ENCODE measurements at places on chromosomes 2 and 18. TPM values are rescaled to one million over a fixed set of nuclear protein-coding genes. Genes with fewer than 3 reads are reported as not detected.

GRCh38 chr2:227192491-227192890 lies 28.1 kb downstream of the COL4A3 start:
- DNase-seq = no peak

DNA sequence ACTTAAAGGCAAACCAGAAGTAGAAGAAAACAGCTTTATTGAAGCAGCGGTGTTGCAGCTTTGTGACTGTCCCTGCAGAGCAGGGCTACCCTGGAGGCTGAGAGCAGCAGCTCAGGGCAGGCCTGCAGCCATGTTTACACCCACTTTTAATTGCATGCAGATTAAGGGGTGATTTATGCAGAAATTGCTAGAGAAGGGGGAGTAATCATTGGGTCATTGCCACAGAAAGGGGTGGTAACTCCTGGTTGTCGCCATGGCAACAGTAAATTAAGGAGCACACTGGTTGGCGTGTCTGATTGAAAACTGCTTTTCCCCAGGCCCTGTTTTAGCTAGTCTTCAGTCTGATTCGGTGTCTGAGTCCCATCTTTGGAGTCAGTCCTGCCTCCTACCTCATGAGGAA lies 195.4 kb upstream of the HDAC4 start:
- DNase-seq = no peak

GRCh38 chr18:32251466-32251865 lies 61.6 kb downstream of the MEP1B start:
- no peak for DNase-seq

- DNase-seq = no peak
Measured at GRCh38 chr2:172550419-172550818, 5.5 kb upstream of the PDK1 start.

GRCh38 chr2:29241341-29241740 lies 126.1 kb downstream of the CLIP4 start:
- no peak for DNase-seq

DNA sequence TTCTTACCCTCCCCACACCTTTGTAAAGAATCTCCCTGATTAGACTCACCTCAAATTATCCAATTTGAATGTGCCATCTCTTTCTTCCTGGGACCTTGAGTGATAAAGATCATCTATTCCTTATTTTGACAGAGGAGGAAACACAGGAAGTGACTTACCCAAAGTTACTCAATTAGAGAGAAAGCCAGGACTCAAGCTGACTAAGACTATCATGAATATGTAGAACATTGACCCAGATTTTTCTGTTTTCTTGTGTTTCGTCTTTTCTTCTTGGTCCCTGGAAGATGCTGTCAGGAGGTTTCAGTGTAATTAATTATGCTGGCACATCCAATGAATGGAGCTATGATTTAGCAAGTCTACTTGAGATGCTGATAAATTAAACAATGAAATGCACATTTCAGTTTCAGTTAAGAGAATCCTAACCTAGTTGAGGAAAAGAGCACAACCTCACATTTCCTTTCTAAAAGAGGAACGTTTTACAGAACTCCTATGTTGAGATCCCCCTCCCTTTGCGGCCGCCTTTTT lies 380.4 kb downstream of the CLIP4 start:
- no peak for DNase-seq

- DNase-seq = no peak
Measured at GRCh38 chr18:34493566-34494358, 216.3 kb upstream of the DTNA start.

GRCh38 chr2:75100011-75100800 lies 99.1 kb downstream of the TACR1 start:
- DNase-seq = no peak

- DNase-seq = no peak
Measured at GRCh38 chr2:102978091-102978490, 216.3 kb downstream of the TMEM182 start.

DNA sequence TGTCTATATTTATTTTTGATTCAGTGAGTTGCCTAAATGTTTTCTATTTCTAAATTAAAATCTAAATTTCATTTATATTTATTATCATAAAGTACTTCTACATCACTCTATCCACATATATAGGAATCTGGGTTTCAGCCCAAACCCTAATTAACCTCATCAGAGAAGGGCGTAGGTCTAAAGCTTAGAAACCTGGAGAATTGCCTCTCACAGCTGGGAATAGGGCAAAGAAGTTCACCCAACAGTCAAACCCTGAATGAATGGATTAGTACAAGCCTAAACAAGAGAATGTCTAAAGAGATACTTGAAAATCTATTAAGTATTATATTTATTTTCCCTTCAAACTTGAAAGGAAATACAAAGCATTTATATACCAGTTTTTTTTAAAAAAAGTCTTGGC lies 26.2 kb downstream of the TFPI start:
- no peak for DNase-seq

DNA sequence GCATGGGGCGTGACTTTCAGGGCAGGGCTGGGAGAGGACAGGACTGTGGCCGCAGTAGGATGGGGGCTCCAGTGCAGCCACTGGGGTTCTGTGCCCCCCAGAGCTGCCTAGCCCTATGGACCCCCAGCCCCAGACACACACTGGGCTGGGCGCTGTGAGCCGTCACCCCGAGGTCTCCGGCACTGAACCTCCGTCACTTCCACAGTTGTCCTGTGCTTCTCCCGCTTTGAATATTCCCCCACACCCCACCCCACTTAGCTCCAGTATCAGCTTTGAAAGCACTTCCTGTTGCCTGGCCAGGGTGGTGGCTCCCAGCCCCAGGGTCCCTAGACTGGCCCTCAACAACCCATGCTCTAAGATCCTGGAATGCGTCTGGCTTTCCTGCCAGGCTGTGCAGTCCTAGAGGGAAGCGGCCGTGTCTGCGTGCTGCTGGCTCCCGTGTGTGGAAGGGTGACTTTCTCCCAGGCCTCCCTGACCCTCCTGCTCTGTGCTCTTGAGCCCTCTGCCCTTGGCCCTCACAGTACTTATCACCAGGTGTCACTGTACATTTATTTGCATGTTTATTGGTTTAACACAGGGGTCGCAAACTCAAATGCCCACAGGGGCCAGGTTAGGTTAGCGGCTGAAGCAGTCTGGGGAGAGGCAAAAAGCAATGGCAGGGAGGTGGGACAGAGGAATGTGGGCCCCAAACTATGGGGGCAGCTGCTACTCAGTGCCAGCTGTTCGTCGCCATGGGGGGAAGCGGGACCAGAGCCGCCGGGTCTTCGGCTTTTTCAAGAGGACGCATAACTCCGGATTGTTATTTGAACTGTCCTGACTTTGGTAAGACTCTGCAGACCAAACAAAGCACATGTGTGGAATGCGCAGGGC lies 9.9 kb downstream of the OBSL1 start:
- no peak for DNase-seq

DNA sequence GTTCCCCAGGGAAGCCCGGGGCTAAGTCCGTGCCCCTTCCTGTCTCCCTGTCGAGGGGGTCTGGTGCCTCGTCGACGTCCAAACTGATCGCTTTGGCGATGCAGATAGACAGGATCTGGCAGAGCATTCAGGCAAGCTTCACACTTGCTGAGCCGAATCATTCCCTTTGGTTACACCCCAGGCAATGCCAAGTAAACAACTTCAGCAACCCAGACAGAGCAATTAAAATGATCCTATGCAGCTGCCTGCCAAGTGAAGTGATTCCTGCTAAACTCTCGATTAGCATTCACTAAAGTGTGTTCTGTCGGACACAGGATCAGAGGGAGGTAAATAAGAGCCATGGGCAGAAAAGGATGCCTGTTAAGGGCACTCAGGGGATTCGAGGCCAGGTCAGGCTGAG lies 108.2 kb upstream of the RAB12 start:
- DNase-seq = no peak

- DNase-seq = no peak
Measured at GRCh38 chr2:231057590-231057989, 923 bp downstream of the PSMD1 start.

GRCh38 chr2:143968360-143968759 lies 551.6 kb downstream of the ZEB2 start:
- DNase-seq = no peak

DNA sequence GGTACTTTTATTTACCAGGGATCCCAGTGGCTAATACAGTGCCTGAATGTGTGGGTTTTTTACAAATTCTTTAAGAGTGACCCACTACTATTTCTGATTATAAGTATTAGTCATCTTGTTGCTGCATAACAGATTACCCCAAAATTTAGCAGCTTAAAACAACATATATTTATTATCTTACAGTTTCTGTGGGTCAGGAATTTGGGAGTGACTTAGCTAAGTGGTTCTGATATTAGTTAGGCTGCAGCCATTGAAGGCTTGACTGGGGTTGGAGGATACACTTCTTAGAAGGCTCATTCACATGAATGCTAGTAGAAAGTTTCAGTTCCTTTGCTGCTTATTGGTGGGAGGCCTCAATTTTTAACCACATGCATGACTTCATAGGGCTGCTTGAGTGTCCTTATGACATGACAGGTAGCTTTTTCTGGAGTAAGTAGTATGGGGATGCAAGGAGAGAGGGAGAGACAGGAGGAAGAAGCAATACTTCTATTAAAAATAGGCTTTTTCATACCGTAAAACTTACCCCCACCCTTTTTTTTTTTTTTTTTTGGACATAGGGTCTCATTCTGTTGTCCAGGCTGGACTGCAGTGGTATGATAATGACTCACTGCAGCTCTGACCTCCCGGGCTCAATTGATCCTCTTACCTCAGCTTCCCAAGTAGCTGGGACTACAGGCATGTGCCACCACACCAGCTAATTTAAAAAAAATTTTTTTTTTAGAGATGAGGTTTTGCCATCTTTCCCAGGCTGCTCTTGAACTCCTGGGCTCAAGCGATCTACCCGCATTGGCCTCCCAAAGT lies 13.3 kb upstream of the POLE4 start:
- no peak for DNase-seq

GRCh38 chr2:109663721-109664120 lies 49.6 kb downstream of the SOWAHC start:
- DNase-seq = no peak

DNA sequence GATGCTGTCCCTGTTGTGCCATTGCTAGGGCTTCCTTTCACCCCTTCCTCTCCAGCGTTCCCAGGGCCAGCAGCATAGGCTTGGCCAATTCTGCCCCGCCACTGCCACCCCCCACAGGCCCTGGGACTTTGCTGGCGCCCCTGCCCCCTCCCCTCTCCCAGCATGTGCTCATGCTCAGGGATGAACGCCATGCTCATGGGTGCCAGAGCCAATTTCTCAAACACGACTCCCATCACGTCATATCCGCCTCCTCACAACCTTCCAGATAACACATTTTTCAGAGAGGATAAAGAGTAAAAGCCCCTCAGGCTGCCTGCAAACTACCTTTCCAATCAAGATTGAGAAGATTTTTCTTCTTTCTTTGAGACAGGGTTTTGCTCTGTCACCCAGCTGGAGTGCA lies 48.6 kb downstream of the DNMT3A start:
- no peak for DNase-seq

- DNase-seq = no peak
Measured at GRCh38 chr2:135694711-135695110, 46.9 kb upstream of the UBXN4 start.

DNA sequence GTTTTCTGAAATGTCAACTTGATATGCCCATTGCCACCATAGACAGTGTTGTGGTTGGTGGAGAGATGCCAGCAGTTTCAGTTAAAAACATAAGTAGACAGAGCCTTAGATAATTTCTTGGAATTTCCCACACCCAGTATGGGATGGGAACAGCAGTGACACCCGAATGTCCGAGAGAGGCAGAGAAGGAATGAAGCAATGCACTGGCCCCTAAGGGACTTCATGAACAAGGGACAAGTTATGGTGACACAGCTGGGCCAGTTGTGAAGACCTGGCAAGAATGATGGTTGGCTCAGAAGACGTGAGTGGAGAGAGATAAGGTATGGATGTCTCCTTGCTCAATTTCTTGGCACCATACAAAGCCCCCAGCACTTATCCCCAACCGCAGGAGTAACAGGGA lies 165.2 kb upstream of the APCDD1 start:
- DNase-seq = no peak

CERS6 gene
- total RNA-seq = 15.0 TPM

ZNF516 gene
- 13.8 TPM for total RNA-seq

TXNDC2 gene
- total RNA-seq = not detected

SFT2D3 gene
- 3.5 TPM for total RNA-seq

LYG2 gene
- total RNA-seq = not detected

ACTG2 gene
- not detected for total RNA-seq

ICA1L gene
- 6.2 TPM for total RNA-seq

UGT1A7 gene
- not detected for total RNA-seq

SLC20A1 gene
- 149 TPM for total RNA-seq

UGT1A5 gene
- not detected for total RNA-seq

EPG5 gene
- total RNA-seq = 20.9 TPM

RPRM gene
- total RNA-seq = not detected

EIPR1 gene
- total RNA-seq = 28.0 TPM

DYSF gene
- 0.30 TPM for total RNA-seq

CLASP1 gene
- 82.3 TPM for total RNA-seq

MROH2A gene
- total RNA-seq = not detected
